Activated CD8-positive, alpha-beta memory T cell treated with anti-CD3 and anti-CD28 coated beads, Interleukin-2, amount 50 U/mL, for 4 hours (primary cell): ENCODE measurements at places on chromosomes 2 and 18.

DNA sequence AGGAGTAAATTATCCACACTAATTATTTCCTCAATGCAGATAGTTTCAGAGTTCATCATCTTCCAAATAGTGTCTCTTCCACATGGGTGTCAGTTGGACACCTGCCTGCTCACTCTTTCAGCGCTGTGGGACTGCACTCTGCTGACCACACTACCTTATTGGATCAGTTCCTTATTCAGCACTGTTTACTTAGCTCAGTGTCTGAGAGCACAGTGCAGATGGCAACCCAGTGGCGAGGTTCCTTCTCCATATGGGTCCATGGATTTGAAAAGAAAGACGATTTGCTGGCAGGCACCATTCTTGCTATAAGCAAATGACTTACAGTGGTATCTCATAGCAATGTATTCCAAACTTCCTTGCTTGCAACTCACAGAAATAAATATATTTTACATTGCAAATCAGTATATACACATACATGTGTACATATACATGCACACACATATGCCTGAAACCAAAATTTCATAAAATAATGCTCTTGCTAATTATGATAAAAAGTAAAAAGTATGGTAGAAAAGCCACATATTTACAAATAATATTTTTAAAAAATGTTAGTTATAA is 354.8 kb downstream of the INSIG2 start:
- no peak for DNase-seq

DNA sequence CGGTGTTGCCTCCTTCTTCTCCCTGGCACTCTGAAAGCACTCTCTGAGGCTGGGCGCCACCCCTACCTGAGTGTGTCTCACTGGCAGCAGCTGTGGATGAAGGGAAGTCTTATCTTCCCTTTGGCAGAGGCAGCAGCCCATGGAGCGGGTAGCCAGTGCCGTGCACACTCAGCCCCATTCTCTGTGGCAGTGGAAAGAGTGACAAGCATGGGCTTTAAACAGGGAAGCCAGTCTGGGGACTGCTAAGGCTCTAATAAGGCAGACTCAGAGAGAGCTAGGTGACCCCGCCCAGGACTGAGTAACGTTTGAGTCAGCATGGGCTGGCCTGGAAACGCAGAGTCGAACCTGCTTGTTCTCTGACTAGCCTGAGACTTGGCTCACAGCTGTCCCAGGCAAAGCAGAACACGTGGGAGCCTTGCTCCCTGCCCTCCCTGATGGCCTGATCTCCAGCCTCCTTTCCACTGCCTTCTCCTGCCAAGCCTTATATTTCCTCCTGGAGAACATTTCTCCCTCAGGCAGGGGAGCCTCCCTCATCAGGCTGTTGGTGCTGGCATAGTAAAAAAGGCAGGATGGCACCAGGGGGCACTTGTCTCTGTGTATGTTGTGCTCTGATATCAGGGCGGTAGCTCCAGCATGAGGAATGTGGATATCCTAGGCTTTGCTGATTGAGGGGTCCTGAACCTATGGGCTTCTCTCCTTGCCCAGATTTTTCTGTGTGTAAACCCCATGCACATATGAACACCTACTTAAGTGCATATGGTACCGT is 93.9 kb upstream of the LGALSL start:
- peak; percentile 46 for DNase-seq

GRCh38 chr18:62989195-62989594 is 273.9 kb downstream of the PHLPP1 start:
- DNase-seq, result no peak

GRCh38 chr2:129765678-129766351 is 213.7 kb upstream of the RAB6C start:
- no peak for DNase-seq

- DNase-seq, result no peak
Measured at GRCh38 chr2:198036029-198036879, 231.9 kb downstream of the PLCL1 start.

GRCh38 chr18:8167026-8167425 is 442.2 kb upstream of the RAB12 start:
- no peak for DNase-seq

DNA sequence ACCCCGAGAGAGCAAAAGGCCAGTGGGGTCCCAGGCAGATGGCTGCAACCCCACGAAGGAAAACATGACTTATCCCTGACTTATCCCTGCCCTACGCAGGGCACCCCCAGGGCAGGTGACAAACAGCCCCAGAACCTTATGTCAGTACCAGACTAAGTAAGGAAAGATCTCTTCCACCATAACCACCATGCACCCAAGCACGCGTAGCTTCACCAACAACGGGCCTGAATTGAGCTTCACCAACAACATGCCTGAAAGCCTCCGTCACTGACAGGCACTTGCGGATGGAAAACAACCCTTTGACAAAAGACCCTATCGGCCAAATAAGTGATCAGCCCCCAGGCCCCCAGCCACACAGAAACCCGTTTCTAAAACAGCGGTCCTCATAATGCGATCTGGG is 34.1 kb downstream of the HDAC4 start:
- DNase-seq, result no peak

DNA sequence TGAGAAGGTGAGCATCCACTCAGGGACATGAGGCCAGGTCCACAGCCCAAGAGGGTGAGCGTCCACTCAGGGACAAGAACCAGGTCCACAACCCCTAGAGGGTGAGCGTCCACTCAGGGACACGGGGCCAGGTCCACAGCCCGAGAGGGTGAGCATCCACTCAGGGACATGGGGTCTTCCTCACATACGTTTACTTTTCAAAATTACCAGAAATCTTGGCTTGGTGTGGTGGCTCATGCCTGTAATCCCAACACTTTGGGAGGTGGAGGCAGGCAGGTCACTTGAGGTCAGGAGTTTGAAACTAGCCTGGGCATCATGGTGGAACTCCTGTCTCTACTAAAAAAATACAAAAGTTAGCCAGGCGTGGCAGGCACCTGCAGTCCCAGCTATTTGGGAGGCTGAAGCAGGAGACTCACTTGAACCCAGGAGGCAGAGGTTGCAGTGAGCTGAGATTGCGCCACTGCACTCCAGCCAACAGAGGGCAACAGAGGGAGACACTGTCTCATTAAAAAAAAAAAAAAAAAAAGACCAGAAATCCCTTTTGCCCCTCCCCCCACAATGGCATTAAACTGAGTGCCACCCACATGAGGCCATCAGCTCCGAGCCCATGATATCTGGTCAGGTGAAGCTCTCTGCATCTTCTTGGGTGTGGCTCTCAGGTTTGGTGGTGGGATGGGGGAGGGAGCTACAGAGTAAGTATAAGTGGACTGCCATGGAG is 9.0 kb upstream of the MBP start:
- no peak for DNase-seq

DNA sequence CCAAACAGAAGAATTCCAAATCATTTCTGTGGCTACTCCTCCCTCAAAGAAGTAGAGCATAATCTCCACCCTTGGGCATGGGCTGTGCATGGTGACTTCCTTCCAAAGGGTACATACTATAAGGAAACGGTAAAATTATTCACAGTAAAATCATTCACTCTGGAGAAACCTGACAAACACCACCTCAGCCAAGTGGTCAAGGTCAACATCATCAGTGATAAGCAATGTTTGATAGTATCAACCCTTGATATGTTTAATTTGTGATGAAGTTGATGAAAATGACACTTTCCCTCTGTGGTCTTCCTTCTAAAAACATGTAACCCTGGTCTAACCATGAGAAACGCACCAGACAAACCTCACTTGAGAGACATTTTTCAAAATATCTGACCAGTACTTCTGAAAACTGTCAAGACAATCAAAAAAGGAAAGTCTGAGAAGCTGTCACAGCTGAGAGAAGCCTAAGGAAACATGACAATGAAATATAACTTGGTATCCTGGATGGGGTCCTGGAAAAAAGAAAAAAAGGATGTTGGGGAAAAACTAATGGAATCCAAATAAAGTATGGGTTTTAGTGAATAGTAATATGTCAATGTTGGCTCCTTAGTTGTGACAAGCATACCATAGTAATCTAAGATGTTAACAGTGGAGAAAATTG is 9.4 kb upstream of the TXNDC2 start:
- DNase-seq, result no peak

GRCh38 chr2:235779444-235779896 is 285.6 kb downstream of the AGAP1 start:
- DNase-seq, result peak; percentile 45

- no peak for DNase-seq
Measured at GRCh38 chr2:186559848-186560247, 30.0 kb upstream of the ITGAV start.

DNA sequence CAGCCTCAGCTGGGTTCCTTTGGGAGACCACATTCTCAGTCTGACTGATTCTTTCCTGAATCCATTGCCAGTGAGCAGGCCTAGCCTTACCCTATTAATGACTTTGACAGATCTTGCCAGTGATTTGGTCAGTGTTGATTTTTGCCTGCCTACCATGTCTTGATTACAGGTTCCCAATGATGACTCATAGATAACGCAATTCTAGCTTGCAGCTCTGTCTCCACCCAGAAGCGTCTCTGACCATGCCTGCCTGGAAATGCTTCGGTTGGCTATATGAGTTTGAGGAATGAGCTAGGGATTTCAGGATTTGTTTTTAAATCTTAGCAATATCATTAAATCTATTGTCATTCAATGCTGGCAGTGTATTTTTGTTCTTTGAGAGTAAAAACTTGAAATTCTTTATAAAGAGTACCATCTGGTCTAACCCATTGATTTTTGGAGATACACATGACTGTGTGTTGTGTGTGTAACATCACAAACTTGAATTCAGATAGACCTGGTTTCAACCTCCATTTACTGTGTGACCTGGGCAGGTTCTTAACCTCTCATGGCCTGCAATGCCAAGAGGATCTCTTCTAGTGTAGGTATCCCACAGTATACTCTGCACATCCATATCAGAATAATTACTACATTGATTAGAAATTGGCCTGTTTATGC is 57.0 kb downstream of the CCDC150 start:
- DNase-seq, result no peak

- no peak for DNase-seq
Measured at GRCh38 chr2:232219496-232219870, 159.1 kb upstream of the ALPP start.

GRCh38 chr2:42092084-42092996 is 44.5 kb downstream of the PKDCC start:
- DNase-seq, result no peak

DNA sequence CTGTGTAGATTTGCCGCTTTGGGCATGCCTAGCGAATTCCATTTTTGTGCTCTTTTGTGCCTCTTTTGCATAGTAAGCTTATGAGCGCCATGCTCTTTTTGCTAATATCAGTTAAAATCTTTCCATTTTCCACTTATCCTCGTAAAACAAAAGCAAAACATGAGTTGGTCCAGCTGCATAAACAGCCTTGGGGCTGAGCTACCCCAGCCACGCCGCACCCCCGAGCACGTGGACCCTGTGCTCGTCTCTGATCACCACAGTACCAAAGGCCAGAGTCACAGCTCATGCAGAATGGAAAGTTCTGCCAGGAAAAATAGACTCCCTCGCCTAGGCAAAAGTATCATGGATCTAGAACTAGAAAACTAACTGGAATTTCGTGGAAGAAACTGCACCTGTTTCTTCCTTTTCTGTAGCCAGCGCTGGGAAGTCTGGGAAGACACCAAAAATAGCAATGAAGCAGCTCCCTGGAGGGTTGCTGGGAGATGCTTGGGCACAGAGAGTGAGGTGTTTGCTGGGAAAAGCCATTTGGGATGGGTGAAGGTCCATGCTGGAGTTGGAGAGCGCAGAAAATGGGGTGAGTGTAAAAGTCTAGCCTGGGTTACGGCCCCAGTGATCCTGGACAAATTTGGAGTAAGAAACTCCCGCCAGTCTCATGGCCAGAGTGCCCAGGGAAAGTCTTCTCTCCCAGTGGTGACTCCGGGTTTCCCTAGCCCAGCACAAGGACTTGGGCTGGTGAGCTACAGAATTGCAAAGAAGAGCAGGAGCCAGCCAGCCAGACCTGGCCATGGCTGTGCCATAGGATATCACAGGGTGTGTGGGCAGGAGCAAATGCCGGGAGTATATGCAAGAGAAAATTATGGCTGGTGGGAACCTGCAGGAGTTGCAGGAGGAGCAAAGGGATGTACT is 218.4 kb downstream of the GBX2 start:
- no peak for DNase-seq

DNA sequence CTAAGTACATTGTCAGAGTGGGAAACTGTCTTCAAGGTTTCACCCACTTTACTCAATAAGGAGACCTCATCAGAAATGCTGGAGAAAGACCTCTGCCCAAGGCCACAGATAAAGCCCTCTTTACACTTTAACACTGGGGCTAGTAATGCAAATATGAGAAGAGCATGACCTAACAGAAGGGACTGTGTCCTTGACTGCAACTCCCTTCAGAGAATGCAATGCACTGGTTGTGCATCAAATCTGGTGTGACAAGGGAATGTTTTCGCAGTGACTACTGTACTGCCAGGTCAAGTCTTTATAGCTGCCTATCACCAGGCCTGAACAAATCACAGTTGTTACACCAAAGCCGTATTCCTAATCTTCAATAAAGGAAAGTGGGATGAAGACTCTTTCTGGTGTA is 28.6 kb downstream of the CDH19 start:
- no peak for DNase-seq

GRCh38 chr2:119821266-119821665 is 61.5 kb downstream of the PTPN4 start:
- no peak for DNase-seq

DNA sequence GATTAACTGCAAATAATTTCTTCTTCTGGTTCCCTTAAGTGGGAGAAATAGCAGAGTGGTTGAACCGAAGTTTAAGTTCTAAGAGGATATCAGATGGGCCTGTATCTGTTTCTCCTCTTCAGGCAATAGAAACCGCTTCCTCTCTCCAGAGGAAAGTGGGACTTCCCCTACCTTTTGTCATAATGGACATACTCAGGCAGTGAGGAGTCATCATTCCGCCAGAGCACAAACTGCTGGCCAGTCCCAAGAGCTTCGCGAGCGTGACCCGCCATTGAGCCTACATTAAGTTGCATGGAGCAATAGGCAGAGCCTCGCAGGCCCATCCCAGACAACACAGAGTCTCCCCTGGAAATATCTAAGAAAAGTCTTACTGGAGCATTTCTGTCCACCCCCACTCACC is 158.9 kb downstream of the LDLRAD4 start:
- no peak for DNase-seq

GRCh38 chr2:24461685-24462084 is 29.4 kb upstream of the NCOA1 start:
- DNase-seq, result no peak

DNA sequence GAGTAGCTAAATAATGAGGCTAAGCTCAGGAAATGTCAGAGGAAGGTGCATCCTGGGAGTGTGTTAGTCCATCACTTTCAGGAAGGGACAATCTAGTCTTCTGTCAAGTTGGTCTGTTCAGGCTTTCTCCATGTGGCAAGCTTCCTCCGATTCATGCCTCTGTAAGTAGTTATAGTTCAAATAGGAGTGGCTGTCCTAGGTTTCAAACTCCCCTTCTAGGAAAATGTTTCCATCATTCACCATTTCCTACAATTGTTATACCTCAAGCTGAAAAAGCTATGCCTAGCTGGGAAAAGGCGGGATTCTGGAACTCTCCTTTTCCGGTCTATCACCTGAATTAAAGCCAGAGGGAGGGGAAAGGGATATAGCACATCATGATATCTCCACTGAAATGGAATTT is 287.7 kb upstream of the ZSWIM2 start:
- no peak for DNase-seq

DNA sequence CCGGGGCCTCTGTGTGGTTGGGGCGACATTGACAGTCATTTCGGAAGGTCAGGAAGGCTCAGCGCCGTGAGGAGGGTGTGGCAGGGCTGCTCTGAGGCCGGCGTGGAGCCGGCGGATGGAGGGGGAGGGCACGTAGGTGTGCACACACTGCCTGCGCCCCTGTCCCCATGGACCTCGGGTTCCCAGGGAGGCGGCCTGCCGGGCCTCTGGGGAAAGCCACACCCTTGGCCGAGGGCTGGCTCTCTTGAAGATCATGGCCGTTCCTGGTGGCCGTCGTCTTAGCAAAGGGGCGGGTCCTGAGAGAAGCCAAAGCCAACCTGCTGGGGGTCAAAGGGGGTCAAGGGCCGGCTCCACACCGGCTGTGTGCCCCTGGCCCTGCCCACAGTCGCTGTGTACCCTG is 11.9 kb downstream of the GPC1 start:
- no peak for DNase-seq
